ENCODE measurements at places on chromosomes 2 and 18.

DNA sequence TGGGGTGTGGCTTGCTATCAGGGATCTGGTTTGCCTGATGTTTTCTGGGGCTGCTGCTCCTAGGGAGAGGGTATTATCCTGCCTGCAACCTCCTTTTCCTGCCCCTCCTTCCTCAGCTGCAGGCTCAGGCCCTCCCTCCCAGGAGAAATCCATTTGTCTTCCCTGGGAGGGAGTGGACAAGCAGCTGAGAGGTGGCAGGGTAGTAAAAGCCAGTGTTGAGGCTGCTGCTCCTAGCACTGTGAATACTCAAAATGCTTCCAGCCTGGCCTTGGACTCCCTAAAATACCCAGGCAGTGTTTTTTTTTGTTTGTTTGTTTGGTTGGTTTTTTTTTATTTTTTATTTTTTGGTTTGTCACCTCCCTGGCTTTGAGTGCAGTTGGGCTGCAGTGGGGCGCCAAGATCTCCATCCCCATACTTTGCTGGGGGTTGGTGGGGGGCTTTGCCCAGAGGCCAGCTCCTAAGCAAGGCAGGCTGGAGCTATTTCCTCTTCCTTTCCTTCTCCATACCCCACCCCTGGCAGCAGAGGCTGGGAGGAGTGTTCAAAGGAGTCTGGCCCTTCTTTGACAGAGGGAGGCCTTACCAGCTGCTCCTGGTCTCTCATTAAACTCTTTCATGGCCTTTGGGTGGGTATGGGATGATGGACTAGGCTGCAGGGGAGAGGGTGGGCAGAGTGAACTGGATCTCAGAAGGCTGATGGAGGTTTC is 13.6 kb downstream of the HOXD3 start:
- DNase-seq = no peak

GRCh38 chr2:152072011-152072410 is 26.8 kb downstream of the CACNB4 start:
- no peak for DNase-seq

DNA sequence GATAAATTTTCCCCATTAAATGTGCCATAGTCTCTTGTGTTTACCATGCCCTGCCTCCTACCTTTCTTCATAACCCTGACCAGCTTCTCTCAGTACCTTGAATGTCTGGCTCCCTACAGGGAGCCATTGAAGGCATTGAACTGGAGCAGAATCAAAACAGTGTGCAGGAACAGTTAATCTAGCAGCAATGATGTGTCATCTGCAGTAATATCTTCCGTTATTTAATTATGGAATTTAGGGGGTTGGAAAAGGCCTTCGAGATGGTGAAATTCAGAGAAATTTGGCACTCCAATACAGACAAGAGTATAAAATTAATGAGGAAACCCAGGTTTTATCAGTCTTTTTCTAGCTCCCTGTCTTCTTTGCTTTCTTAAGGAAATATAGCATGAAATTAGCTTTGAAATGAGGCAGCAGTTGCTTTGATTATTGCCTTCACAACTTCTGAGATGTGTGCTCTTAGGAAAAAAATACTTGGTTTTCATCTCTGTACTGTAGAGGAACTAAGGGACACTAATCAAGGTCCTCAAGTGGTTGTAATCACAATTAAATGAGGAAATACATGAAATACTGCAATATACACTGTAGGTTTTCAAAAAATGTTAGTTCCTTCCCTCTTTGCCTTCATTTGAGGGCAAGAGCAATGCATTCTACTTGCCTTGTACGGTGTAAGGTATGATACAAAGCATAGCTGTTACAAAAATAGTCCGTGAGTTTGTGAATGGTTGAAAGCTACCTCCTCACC is 369.1 kb downstream of the SETBP1 start:
- no peak for DNase-seq

- no peak for DNase-seq
These were observed 23.5 kb upstream of the GNAL start for GRCh38 chr18:11665587-11665986.

DNA sequence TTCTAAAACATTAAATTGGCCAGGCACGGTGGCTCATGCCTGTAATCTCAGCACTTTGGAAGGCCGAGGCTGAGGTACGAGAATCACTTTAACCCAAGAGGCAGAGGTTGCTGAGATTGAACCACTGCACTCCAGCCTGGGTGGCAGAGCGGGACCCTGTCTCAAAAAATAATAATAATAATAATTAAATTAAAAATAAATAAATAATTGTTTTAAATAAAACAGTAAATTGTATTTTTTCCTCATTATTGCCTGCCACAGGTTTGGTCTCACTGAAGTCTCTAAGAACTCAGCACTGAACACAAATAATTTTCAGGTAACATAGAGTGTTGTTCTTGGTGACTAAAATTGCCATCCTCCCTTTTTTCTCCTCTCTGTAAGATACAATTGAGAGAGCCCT is 19.8 kb downstream of the COL5A2 start:
- DNase-seq = no peak

DNA sequence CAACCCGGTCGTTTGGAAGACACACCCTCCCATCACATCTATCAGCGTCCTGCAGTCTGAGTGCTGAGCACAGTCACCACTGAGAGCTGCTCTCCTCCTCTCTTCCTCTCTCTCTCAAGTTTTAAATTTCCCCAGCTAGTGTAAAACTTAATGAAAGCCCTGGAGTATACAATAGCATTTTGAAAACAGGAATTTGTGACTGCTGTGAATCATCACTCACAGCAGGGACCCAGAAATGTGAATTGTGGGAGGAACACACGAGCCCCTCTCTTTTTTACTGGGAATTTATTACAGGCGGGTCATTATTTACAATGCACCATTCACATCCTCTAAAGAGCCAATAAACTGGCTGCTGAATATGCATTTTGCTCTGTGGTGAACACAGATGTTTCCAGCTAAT is 185.0 kb upstream of the SMIM21 start:
- DNase-seq = no peak

DNA sequence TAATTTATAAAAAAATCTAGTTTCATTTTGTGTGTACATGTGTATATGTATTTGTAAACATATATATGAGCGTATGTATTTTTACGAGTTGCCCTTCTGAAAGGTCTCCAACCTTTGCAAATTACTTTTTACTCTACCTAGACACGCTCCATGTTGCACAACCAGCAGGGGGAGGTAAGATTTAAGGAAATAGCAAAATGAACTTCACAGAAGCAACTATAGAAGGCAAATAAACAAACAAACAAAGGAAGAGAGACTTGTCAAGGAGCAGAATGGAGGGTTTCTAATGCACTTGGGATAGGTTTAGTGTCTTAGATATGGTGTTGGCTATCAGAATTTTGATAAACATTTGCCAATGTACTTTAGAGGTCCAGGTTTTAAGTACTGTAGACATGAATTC is 820.5 kb upstream of the POU3F3 start:
- no peak for DNase-seq

GRCh38 chr18:12768625-12769024 is 65.8 kb downstream of the PSMG2 start:
- DNase-seq = no peak

GRCh38 chr18:50662177-50662576 is 102.3 kb downstream of the MAPK4 start:
- no peak for DNase-seq

- DNase-seq = no peak
These were observed 110.3 kb upstream of the WDSUB1 start for GRCh38 chr2:159396799-159397198.

DNA sequence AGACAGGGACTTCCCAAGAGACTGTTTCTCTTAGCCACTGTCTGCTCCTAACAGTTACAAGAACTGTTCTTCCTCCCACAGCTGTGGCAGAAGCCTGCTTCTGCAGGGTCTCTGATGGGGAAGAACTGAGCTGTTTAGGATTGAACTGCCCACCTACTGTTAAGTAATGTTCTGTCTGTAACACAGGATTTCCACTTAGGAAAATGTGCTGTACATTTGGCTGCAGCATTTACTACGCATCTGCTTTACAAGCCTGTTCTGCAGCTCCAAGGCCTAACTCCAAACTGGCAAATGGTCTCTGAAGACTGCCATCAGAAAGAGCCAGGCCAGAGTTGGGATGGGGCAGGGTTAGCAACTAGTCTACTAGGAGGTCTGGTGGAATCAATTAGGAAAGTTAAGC is 87.8 kb upstream of the UPP2 start:
- no peak for DNase-seq

- no peak for DNase-seq
These were observed 128.8 kb downstream of the CERS6 start for GRCh38 chr2:168584911-168585310.

DNA sequence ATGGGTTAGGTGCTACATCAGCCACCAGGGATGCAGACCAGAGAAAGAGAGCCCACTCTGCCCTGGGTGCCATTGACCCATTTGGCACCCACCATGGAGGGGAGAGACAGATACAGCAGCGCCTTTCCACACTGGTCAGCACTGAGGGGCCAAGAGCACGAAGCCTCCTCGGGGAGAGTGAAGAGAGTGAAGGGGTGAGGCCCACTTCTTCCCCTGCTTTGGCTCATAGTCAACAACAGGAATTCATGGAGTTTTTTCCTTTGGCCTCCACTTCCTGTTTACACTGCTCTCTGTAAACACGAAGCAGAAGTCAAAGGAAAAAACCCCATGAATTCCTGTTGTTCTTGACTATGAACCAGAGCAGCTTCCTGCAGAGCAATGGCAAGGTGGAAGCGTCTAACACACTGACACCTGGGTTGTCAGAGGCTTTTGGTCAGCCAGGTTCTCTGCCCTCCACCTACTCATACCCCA is 80.0 kb downstream of the CCDC93 start:
- DNase-seq = no peak

GRCh38 chr2:131584380-131584779 is 56.7 kb downstream of the CCDC74A start:
- DNase-seq = no peak

GRCh38 chr2:100742277-100743254 is 77.4 kb upstream of the NPAS2 start:
- peak; percentile 97 for DNase-seq

- no peak for DNase-seq
These were observed 43.1 kb downstream of the C2orf74 start for GRCh38 chr2:61205132-61205531.

DNA sequence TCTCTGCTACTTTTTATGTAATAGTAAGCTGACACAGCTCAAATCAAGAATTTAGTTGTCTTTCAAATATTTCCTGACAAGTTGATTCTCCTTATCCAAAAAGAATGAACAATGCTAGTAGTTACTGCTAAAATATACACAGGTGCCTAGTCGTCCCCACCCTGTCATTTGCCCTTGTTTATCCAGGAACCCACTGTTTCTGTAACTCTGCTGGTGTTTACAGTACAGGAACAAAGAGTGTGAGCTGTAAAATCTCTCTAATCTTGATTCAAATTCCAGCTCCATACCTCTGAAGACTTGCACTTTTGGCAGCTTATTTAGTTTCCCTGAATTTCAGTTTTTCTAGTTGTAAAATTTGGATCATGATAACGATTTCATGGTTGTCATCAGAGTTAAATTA is 21.1 kb upstream of the SCYGR2 start:
- no peak for DNase-seq

- no peak for DNase-seq
These were observed 59.6 kb upstream of the TMEM163 start for GRCh38 chr2:134778372-134778771.

DNA sequence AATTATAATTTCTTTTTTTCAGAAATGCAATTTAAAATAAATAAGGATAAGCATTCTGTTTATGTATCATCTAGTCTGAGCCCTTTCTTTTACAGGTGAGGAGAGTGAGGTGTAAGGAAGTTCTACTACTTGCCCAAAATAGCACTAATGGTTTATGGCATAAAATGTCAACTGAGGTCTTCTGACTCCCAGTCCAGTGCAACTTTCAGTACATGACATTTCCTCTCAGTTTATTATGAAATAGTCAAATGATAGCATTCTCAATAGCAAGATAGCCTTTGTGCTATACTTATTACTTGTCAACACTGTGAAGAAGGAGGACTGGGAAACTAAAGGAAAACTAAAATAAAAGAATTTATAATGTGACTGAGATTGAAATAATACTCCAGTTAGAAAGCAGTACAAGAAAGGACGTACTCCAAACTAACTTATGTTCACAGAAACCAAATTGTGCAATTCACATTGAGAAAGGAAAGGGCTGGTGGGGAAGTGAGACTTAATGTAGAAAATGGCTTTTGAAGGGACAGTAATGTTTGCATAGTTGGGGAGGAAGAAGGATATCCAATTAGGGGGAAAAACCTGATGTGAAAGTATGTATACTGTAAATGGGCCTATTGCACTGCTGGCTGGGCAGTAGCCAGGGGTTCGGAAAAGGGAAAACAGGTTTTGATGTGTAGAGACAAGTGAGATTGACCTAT is 166.7 kb upstream of the ZEB2 start:
- no peak for DNase-seq
